Chondrocyte (in vitro differentiated cells): ENCODE measurements at places on chromosomes 4 and X.

DNA sequence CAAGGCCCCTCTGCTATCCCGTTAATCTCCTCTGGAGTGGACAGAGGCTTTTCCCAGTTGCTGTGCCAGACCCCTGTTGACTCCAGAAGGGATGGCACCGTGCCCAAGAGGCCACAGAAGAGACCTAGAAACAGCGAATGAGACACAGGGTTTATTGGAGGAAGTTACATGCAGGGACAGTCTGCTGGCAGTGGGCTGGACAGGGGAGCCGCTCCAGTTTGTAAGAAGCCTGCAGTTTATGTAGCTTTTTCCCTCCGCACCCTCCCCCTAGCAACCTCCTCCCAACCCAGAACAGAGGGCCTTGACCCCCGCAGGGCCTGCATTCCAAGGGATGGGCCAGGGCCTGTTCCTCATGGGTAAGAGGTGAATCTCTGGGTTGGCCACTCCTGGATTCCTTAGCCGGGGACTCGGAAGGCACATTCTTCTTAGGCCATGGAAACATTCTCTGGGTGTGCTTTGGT lies 216.8 kb upstream of the PSAPL1 start:
- H3K4me1 ChIP-seq, result peaks cover 37% of the 10 kb centered on the region
- peaks cover 14% of the 10 kb centered on the region for H3K27me3 ChIP-seq
- H3K27ac ChIP-seq, result no peak overlapping the region
- peaks cover 3% of the 10 kb centered on the region for H3K36me3 ChIP-seq

DNA sequence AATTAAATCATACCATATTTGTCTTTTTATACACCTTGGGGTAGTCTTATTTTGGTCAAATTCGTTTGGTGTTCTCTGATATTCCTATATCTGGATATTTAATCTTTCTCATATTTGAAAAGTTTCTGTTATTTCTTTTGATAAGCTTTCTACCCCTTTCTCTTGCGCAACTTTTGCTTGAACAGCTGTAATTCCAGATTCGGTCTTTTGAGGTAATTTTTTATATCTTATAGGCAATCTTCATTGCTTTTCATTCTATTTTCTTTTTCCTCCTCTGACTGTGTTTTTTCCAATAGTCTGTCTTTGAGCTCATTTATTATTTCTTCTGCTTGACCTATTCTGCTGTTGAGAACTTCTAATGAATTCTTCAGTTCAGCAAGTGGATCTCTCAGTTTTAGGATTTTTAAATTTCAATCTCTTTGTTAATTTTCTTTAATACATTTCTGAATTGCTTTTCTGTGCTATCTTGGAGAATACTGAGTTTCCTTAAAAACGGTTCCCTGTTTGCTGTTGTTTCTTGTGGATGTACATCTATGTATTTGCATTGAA lies 11.3 kb upstream of the MTHFD2L start:
- no peaks in the 10 kb centered on the region for H3K4me1 ChIP-seq
- no peak overlapping the region for H3K4me3 ChIP-seq
- DNase-seq, result no peak

GRCh38 chr4:104593019-104593418 lies 98.3 kb upstream of the CXXC4 start:
- no peaks in the 10 kb centered on the region for H3K27me3 ChIP-seq
- no peak overlapping the region for H3K4me3 ChIP-seq
- no peak overlapping the region for H3K27ac ChIP-seq

DNA sequence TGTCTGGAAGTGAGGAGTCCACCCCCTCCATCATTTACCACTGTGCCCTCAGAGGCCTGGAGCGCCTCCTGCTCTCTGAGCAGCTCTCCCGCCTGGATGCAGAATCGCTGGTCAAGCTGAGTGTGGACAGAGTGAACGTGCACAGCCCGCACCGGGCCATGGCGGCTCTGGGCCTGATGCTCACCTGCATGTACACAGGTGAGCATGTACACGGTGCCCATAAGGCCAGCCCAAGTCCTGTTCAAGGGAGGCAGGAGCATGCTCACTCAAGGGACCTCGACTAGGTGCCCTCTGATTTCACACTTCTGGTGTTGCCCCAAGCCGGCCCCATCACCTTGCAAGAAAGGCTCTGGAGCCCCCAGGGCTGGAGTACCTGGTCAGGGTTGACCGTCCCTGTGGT lies 13.4 kb upstream of the MSANTD1 start:
- H3K4me3 ChIP-seq, result no peak overlapping the region
- no peak for DNase-seq

DNA sequence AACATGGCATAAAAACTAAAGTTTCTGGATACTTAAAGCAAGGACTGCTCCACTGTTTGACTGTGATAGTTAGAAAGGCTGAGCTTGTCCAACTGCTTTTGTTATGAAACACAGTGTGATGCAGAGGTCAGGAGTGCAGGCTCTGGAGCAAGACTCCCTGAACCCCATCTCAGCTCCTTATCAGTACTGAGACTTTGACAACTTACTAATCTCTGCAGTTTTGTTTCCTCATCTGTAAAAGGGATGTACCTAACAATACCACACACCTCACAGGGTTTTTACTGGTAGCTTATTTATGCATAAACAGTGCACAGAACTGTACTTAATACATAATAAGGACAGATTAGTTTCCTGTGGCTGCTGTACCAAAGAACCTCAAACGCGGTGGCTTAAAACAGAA lies 804.3 kb downstream of the FSTL5 start:
- H3K27ac ChIP-seq, result no peak overlapping the region
- H3K4me1 ChIP-seq, result no peaks in the 10 kb centered on the region
- DNase-seq, result no peak
- H3K36me3 ChIP-seq, result no peaks in the 10 kb centered on the region
- H3K4me3 ChIP-seq, result no peak overlapping the region
